ENCODE measurements at places on chromosomes 1 and 21.

DNA sequence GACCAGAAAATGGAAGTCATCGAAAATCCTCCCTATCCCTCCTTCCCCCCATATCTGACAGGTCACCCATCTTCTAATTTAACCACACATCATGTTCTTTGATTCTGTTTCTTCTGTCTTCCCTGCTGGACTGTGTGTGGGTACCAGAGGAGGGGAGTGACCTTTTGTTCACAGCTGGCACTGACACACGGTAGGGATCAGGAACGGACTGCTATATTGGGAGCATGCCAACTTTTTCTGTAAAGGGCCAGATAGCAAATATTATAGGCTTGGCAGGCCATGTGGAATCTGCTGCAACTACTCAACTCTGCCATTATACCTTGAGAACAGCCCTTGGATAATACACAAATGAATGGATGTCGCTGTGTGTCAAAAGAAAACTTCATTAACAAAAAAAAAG lies 7.5 kb upstream of the TOMM20 start:
- no peak for DNase-seq

- no peak for DNase-seq
These were observed 169.8 kb upstream of the CXADR start for GRCh38 chr21:17343055-17343454.

DNA sequence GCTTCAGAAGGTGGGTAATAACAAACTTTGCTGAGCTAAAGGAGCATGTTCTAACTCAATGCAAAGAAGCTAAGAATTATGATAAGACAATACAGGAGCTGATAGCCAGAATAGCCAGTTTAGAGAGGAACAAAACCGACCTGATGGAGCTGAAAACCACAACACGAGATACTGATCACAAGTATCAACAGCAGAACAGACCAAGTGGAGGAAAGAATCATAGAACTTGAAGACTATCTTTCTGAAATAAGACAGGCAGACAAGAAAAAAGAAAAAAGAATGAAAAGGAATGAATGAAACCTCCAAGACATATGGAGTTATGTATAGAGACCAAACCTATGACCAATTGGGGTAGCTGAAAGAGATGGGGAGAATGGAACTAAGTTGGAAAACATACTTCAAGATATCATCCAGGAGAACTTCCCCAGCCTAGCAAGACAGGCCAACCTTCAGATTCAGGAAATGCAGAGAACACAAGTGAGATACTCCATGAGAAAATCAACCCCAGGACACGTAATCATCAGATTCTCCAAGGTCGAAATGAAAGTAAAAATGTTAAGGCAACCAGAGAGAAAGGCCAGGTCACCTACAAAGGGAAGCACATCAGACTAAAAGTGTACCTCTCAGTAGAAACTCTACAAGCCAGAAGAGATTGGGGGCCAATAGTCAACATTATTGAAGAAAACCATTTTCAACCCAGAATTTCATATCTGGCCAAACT lies 20.5 kb downstream of the CD84 start:
- no peak for DNase-seq

DNA sequence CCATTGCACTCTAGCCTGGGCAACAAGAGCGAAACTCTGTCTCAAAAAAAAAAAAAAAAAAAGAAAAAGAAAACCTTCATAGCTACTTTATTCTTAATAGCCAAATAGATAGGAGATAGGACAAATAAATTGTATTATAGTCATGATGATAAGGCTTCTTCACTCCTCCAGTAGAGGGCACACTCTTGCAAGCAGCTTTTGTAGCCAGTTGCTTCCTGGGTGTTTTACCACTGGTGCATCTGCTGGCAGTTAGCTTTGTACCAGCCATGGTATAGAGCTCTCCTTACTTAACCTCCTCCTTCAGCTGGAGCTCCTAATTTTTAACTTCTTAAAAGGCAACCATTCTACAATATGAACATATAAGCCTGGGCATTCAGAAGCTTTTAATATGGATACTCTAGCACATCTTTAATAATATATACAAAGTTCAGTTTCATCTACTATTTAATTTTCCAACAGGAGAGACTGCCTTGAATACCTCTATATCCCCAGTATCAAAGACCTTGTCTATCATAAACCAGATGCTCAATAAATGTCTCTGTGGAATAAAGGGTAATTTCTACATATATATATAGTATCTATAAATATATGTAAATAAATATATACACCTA lies 35.8 kb downstream of the EVI5 start:
- peak; percentile 1 for DNase-seq

DNA sequence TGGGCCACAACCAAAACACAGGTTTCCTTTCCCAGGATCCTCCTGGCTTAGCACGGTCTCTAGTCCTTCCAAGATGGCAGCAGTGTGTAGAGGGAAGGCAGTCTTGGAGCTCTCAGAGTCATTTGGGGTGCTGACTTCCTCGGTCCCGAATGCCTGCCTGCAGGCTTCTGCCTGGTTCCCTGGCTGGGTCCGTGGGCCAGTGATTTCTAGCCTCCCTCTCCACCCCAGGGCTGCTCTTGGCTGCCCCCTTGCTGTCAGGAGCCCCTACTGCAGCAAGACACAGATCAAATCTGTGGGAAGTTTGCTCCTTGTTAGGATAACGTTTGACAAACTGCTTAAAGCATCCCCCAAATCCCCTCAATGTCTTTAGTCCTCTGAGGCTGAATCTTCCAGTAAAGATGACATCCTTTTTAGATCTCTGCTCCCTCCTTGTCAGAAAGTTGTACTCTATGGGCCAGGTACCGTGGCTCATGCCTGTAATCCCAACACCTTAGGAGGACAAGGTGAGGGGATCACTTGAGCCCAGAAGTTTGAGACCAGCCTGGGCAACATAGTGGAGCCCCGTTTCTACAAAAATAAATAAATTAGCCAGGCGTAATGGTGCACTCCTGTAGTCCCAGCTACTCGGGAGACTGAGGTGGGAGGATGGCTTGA lies 272.5 kb downstream of the RRAGC start:
- DNase-seq: no peak

DNA sequence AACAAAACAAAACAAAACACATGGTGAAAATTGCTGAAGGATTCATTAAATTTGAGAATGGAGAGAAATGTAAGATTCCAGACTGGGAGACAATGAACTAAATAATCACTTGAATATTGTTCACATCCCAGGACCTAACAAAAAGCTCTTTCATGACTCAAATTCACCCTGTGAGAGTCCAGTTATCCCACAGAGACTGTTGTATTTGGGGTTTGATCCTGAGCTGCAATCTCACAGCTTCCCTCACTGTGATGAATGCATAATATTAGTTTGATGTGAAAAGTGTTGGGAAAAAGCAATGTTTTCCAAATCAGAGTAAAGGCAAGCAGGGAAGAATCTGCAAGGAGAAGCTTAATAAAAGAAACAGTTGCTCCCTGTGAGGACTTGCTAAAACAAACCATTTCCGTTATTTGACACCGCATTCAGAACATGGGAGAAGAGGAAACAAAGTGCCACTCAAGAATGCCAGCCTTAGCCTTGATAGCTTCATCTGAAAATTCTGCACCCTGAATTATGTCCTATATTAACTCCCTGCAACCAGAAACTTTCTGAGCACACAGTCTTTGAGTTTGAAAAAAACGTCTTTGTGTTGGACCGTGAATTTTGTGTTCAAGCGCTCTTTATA lies 208.8 kb downstream of the DAB1 start:
- no peak for DNase-seq

GRCh38 chr1:30516485-30516858 lies 206.9 kb downstream of the MATN1 start:
- no peak for DNase-seq

GRCh38 chr1:33599516-33600115 lies 127.2 kb downstream of the ZSCAN20 start:
- DNase-seq: no peak

DNA sequence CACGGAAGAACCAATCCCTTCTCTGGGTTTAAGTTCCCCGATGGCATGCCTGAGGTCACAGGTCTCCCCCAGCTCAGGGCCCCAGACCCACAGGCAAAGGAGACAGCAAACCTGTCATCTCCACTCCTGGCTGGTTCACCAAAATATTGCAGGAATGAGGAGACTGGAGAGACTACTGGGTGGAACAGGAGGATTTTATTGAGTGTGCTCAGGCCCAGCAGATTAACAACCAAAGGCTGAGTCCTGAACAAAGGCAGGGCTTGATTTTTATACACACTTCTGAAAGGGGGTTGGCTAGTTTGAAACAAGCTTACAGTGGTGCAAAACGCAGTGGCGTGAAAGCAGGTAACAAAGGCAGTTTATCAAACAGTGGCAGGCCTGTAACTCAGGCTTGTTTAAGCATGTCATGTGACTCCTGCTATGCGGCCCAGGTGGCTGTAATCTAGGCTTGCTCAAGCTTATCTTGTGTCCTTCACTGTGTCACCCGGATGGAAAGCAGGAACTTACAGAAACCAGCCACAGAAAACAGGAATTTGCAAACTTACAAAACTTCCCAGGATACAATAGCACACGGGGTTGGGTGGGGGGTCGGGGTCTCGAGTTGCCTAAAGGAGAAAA lies 27.4 kb upstream of the KCNJ15 start:
- no peak for DNase-seq

- DNase-seq: no peak
These were observed 33.3 kb upstream of the DIRAS3 start for GRCh38 chr1:68083686-68084085.

DNA sequence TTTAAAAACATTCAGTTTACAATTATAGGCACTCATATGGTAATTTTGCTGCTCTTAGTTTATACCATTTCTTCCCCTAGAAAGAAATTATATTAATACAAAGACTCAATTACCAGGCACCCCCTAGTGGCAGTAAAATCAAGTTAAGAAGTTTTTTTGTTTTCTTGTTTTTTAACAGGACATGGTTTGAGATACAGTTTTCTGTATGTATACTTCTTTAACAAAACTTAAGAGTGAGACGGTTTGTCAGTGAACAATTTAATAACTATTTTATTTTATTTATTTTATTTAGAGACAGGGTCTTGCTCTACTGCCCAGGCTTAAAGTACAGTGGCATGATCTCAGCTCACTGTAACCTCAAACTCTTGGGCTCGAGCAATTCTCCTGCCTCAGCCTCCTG lies 224.6 kb downstream of the FAF1 start:
- no peak for DNase-seq

- no peak for DNase-seq
These were observed 224.1 kb downstream of the GPR52 start for GRCh38 chr1:174671826-174672225.

DNA sequence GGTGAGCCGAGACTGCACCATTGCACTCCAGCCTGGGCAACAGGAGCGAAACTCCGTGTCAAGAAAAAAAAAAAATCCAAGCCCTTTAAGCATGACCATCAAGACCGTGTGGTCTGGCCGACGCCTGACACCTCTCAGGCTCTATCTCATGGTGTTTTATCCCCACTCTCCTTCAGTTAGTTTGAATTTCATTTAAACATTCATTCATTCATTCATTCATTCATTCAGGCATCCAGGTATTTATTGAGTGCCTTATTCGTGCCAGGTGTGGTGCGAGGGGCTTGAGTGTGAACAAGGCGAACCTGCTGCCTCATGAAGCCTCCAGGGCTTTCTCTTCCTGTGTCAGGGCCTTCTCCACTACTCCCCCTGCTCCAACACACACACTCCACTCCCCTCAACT lies 22.6 kb upstream of the OPRD1 start:
- DNase-seq: no peak

DNA sequence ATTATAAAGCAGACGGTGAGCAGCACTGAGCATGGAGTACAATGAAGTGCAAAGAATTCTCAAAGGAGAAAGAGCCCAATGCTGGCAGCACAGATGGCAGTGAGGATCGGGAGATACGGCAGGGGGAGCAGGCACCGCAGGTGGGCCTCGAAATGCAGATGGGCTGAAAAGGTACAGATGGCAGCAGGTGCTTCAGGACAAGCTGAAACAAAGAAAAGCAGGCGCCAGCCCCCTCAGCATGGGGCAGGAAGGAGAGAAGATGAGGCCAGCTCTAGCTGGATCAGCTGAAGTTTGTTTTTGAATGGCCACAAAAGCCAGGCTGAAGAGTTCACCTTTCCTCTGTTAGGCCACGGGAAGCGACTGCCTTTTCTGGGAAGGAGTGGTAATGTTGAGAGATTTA lies 7.7 kb downstream of the CFAP298 start:
- DNase-seq: no peak

- DNase-seq: no peak
These were observed 108.8 kb upstream of the ZP4 start for GRCh38 chr1:237999426-238000052.

- no peak for DNase-seq
These were observed 42.5 kb upstream of the TMEM125 start for GRCh38 chr1:43227143-43227764.

DNA sequence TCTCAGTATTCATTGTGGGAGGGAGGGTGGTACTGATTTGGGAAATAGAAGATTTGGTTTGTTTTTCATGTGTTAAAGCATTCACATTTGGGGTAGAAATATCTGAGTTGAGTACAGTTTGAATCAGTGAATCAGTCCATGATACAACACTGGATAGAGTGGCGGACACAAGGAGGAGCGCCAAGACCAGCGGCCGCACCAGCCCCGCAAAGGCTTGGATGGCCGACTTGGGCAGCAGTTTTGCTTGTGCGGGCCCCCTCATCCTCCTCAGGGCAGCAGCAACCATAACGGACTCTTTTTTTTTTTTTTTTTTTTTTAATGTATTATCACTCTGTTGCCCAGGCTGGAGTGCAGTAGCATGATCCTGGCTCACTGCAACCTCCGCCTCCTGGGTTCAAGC lies 20.0 kb upstream of the CDC14A start:
- no peak for DNase-seq

- DNase-seq: no peak
These were observed 41.3 kb upstream of the CR2 start for GRCh38 chr1:207412845-207413244.

- no peak for DNase-seq
These were observed 52.8 kb downstream of the SDC3 start for GRCh38 chr1:30855686-30856259.

- no peak for DNase-seq
These were observed 41.5 kb downstream of the LHX9 start for GRCh38 chr1:197958438-197959305.

DNA sequence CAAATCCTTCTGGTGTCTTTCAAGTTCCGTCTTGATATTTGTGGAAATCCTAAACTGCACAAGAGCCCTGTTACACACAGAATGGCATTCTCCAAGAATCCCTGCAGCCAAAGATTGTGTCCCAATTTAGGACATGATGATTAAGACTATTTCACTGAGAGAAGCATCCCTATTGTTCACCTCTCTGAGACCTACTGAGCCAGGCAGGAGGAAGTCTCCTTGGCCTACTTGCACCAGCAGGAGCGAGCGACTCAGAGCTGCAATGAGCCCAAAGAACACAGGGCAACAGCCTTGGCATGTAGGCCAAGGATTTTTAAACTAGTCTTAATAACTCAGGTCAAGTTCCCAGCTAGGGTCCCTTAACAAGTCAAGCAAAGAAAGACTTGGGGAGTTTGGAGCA lies 79.4 kb upstream of the RUNX1 start:
- DNase-seq: no peak
